ENCODE measurements at places on chromosomes 13 and 19.

- DNase-seq: no peak
These were observed 3.0 kb downstream of the MBOAT7 start for GRCh38 chr19:54186351-54186750.

- no peak for DNase-seq
These were observed 57.0 kb downstream of the SLC10A2 start for GRCh38 chr13:103009051-103009840.

DNA sequence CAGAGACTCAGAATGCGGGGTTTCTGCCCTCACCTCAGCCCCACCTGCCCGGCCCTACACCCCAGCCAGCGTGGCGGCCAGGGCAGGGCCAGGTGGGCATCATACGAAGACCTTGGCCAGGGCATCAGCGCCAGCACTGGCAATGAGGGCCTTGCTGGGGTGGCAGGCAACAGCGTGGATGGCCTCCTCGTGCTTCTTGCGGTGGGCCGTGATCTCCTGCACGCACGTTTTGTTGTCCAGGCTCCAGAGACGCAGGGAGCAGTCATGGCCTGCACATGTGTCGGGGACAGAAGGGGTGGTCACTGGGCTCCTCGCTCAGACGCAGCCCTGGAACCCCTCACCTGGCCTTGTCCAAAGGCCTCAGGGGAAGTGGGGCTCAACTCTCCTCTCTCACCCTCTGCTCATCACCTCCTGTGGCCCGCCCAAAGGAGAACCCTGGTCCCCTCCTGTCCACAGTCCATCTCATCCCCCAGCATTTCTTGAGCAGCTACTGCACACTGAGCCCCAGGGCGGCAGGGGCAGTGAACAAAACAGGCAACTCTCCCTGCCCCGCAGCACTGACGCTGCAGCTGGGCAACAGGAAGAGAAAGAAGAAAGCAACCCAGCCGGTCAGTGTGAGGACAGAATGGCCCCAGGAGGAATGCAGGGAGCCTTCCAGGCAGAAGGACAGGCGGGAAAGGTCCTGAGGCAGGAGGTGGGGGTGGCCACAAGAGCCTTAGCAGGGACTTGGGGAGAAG lies 3.8 kb upstream of the PRKD2 start:
- no peak for DNase-seq

DNA sequence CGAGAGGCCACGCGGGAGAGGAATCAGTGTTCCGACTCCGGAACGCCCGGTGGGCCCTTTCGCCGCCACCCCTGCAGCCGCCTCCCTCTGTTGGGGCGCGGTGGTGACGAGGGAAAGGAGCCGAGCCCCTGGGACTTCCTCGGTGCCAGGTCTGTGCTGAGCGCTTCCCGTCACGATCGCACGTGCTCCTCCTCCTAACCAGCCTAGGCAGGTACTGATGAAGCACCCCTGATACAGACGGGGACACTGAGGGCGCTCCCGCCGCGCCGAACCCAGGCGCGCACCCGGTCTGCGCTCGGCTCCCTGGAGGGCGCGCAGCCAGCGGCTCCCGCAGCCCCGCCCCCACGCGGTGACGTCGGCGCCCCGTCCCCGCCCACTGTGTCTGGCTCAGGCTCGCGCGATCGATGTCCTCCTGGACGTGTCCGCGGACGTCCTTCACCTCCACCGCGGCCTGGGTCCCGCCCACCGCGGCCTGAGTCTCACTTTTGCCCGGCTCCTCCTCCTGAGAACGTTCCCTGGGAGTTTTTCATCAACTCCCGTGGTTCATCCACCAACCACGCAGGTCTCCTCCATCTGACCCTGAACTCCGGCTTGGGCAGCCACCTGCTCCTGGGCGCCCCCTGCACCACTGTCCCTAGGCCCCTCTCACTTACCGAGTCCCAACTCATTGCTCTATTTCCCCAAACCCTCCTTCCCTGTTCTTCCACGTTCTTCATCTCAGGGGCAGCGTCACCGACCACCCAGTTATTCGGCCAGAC lies 2.6 kb upstream of the KLK15 start:
- peak; percentile 91 for DNase-seq

DNA sequence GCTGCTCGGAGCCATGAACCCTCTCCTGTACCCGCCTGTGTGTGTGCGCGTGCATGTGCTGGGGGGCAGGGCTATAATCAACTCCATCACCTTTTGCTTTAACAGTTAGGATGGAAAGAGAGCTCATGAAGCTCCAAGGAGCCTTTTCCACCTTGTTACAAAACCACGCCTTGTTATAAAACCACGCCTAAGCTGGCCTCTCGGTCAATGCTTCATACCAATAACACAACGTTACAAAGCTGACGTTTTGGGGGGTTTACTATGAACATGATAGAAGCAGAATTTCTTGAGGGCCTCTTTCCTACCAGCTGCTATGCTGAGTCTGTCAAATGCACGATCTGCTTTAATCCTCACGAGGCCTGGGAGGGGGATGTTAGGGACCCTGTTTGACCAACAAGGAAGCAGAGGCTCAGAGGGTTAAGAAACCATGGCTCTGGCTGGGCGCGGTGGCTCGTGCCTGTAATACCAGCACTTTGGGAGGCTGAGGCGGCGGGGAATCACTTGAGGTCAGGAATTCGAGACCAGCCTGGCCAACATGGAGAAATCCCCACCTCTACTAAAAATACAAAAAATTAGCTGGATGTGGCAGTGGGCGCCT lies 11.9 kb downstream of the CAPS start:
- DNase-seq: no peak

DNA sequence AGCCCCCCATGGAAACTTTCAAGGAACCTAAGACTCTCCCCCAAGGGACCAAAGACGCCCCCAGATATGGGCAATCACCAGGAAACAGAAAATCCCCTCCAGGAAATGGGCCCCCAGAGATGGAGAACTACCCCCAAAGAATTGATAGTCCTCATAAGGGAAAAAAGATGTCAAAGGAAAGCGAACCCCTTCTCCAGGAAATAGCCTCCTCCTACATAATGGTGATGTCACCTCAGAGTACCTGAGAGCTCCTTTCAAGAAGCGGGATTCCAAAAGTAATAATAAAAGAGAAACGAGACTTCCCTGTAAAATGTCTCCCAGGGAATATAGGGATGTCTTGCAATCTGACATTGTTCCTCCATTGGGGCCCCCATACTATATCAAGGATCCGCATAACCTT lies 1.1 kb downstream of the CDKN2D start:
- no peak for DNase-seq

DNA sequence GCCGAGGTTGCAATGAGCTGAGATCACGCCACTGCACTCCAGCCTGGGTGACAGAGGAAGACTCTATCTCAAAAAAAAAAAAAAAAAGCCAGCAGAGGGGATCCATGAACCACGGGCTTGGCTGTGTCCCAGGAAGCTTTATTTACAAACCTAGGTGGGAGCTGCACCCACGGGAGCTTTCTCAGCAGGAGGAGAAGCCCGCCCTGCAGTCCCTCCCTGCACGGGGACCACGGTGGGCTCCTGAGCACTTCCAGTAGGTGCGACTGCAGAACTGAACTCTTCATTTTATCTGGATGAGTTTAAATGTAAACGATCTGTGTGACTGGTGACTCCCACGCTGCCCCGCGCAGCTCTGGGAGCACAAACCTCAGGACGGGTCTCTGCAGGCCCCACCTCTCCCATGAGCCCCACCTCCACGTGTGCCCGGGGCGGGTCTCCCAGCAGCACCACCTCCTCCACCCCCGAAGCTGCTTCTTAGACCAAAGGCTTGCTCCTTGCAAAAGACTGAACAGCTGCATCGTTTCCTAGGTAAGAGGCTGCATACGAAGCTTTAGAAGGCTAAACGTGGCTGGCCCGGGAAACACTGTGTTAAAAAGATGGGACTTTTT lies 66.4 kb downstream of the SPACA7 start:
- peak; percentile 71 for DNase-seq

GRCh38 chr13:36715841-36716240 lies 42.0 kb downstream of the SERTM1 start:
- no peak for DNase-seq

DNA sequence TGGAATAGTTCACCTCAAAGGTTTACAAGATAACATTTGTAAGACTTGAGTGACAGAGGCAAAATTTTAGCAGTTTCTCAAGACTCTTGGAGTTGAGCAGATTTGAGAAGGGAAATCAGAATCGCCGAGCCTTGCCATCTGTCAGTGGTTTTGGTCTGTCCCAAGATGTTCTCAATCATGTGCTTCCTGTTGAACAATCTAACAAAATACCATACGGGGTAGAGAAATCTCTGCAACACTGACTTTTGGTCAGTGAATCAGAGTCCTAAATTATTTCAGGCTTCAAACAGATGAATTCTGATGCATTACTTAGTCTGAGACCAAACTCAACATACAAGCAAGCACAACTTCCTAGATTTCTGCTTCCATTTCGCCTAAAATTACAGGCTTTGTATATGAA lies 3.8 kb downstream of the KCTD12 start:
- DNase-seq: no peak

- DNase-seq: no peak
These were observed 84.8 kb downstream of the LNX2 start for GRCh38 chr13:27535546-27535945.

DNA sequence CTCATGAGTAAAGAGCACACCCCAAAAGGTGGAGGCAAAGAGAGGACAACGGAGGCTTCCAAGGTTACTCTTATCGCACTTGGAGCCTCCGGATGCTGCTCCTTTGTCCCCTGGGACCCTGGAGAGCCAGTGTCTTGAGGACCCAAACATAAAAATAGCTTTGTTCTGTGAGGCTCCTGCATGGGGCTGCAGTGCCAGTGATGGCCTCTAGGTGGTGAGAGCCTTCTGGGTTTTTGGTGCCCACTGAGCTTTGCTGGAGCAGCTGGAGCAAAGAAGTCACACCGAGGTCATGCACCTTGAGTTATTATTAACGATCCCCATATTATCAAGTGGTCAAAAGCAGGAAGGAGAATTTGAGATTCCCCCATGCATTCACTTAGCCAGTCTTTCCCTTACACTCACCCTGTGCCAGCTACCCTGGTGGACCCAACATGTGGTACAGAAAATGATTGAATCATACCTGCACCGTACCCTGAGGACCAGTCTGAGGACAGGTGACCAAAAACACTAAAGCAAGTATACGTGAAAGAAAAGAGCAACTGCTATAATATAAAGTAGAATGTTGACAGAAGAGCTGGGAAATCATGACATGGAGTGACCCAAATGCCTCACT lies 41.5 kb downstream of the ZNF682 start:
- no peak for DNase-seq

- DNase-seq: peak; percentile 89
These were observed 9.5 kb downstream of the GPX4 start for GRCh38 chr19:1113030-1113985.

- no peak for DNase-seq
These were observed 131.2 kb downstream of the RXFP2 start for GRCh38 chr13:31870511-31870910.

DNA sequence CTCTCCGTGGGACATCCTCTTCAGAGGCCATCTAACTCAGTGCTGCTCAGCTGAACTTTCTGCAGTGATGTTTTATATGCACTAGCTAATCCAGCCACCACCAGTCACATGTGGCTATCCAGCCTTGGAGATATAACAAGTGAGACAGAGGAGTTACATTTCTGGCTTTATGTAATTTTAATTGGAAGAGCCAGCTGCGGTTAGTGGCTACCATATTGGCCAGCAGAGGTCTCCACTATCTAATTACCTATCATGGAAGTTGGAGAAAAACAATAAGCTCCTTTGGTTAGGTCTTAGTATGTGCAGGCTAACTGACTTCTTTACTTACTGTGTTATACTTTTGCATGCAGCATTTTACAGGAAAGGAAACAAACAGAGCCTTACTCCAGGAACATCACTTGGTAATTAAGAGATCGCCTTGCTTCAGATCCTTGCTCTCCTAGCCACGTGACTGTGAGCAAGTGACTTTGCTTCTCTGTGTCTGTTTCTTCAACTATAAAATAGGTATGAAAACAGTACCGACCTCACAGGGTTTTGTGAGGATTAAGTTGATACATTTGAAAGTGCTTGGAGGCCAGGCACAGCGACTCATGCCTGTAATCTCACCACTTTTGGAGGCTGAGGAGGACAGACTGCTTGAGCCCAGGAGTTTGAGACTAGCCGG lies 1.6 kb upstream of the KLK10 start:
- peak; percentile 37 for DNase-seq

DNA sequence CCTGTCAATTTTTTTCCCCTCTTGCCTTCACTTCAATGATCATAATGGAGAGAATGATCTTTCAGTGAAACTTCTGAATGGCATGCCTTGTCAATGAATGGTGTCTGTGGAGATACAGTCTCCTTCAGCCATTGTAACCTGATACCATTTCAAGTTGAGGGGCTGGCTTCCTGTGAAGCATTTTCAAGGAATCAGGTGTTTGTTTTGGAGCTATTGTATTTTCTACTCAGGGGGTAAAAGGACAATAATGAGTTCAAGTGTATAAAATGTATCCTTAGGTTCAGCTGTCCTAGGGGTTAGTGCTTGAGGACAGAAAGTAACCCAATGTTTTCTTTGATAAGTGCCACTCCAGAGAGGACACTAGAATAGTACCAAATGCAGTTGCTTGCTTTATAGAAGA lies 23.8 kb upstream of the CBY2 start:
- DNase-seq: peak; percentile 19

DNA sequence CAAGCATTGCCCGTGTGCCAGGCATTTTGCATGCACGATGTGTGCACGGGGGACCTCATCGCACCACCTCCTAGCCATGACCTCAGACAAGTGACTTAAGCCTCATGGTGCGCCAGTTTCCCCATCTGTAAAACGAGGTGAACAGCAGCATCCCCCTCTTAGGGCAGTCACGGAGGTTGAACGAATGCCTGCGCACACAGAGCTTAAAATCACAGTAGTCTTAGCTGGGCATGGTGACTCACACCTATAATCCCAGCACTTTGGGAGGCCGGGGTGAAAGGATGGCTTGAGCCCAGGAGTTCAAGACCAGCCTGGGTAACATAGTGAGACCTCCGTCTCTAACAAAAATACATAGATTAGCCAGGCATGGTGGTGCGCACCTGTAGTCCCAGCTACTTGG lies 48.6 kb downstream of the PIN1 start:
- no peak for DNase-seq

DNA sequence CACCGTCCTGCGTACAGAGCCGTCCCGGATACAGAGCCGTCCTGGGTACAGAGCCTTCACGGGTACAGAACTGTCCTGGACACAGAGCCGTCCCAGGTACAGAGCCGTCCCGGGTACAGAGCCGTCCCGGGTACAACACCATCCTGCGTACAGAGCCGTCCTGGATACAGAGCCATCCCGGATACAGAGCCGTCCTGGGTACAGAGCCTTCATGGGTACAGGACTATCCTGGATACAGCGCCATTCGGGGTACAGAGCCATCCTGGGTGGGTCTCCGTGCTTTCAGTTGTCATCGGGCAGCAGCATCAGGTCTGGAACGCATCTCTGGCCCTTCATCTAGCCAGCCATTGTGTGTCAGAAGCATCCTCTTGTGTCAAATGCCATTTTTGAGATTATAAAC lies 222.3 kb upstream of the SOX1 start:
- no peak for DNase-seq

GRCh38 chr13:79393564-79394249 lies 12.3 kb downstream of the RBM26 start:
- peak; percentile 97 for DNase-seq

GRCh38 chr13:79989217-79989661 lies 351.7 kb downstream of the SPRY2 start:
- no peak for DNase-seq

GRCh38 chr19:32935629-32936028 lies 36.1 kb downstream of the CEP89 start:
- no peak for DNase-seq

Measured in NCI-H146 (cell line).